ENCODE measurements at places on chromosomes 12 and 14.
A peak's percentile ranks its signal among the peaks of the same experiment; 100 is the strongest.

DNA sequence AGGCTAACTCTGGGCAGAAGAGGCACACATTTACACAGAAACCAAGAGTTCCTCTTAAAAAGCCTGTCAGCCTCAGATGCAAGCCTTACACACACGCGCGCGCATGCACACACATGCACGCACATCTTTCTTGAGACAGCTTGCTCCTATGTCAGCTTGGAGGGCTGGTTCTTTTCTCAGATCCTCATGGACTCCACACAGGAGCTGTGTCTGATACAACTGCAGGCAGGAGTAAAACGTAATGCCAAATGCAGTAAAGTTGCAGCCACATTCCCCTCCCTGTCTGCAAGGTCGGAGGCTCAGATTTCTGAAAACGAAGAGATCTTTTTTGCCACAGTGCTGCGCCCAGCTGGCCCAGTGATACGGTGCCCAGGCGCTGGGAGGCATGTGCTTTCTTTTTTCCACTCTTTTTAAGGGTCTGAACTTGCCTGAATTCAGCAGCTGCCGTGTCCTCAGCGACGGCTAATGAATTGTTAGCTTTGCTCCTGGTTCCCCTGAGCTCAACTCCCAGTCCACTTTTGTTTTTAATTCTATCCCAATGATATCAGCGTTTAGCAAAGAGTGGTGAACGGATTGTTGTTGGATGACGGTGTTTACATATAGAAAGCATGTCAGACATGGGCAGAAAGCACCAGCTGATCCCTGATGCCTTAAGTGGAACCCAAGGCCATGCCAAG, 72.9 kb upstream of the FOXN3 start:
- no peak for DNase-seq

- no peak for DNase-seq
Measured at GRCh38 chr12:71220260-71220659, 62.5 kb upstream of the TSPAN8 start.

DNA sequence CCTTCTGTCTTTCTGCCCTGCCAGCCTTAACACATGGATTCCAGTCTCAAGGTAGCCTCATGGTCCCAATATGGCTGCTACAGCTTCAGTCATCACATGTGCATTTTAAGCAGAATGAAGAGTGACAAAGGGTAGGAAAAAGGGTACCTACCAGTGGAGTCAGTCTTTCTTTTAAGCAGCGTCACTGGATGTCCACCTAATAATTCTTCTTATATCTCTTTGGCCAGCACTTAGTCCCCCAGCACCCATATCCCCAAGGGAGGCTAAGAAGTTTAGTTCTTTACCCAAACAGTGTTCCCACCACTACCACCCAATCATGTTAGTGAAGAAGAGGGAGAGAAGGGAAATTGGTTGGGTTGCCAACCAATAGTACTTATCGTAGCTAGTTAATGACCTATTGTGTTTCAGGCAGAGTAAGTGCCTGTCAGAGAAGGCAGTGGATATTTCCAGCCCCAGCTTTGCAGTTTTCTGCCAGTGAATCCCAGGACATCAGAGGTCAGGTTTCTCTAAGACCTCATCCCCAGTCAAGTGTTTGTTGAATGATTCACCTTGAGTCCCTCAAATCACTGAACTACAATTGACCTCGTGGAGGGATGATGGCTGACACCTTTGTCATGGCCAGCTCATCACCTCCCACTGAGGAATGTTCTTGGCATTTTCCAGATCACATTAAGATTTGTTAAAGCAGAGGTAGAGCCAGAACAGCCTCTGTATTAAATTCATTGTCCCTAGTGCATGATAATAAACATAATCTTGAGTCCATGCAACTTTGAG, 250.9 kb upstream of the CRY1 start:
- DNase-seq, result no peak

GRCh38 chr12:13573698-13574321, 377.3 kb downstream of the EMP1 start:
- DNase-seq, result peak; percentile 72

DNA sequence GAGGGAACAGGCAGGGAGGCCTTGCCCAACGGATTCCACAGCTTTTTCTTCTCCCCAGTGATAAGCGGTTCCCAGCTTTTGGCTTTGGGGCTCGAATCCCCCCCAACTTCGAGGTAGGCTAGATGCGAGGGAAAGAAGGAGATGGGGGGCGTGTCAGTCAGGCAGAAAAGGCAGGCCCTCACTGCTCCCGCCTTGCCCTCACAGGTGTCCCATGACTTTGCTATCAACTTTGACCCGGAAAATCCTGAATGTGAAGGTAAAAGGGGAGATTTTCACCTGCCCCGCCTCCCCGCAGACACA, 4.9 kb downstream of the CPNE6 start:
- no peak for DNase-seq

DNA sequence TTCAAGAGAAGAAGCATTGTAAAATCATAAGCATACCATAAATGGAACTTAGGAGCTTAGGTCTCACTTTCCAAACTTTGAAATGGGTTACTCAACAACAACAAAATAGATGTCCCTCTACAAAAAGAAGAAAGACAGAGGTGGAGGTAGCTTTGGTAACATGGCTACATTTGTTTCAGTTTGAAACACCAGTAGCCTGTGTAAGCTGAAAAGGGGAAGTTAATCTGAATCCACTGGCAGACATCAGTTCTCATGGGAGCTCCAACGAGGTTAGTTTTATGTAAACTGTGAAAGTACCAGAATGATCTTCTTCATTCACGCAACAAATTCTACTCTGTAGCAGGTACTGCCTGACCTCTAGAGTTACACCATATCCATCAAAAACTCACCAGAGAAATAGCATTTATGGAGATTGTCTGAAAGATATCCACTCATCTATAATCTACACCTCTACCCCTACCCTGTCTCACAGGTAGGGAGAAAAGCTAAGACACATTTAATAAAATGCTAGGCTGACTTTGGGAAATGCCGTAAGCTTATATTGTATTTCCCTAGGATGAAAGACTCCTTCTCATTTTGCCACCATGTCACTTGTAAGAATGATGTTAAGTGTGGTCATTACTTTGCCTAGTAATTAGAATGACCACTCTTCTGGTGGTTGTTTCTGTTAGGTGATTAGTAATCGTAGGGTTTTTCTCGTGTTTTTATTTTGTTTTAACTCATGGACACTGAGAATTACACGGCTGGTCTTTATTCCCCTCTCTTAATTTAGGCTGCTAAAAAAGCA, 224.1 kb downstream of the ASCL1 start:
- DNase-seq, result no peak

DNA sequence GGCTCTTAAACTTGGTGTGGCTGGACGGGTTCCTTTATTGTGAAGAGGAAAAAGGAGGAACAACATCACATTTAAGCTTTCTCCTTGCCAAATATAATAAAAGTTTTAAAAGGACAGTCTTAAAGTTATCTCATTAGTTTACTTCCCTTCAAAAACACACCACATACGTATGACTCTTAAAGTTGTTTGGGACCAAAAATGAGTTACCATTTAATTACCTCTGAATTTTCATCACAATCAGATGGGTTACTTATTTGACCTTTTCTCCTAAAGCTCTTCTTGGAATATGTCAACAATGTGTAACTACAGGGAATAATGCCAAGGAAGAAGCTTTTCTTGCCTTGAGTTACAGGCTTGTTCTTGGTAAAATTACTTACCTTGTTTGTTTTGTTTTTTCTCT, 16.4 kb downstream of the RAB21 start:
- DNase-seq, result no peak

GRCh38 chr12:1108276-1108675, 117.3 kb downstream of the ERC1 start:
- DNase-seq, result no peak

GRCh38 chr12:14416658-14417057, 51.2 kb downstream of the ATF7IP start:
- DNase-seq, result peak; percentile 83

GRCh38 chr12:52243259-52243855, 10.3 kb downstream of the KRT7 start:
- no peak for DNase-seq

DNA sequence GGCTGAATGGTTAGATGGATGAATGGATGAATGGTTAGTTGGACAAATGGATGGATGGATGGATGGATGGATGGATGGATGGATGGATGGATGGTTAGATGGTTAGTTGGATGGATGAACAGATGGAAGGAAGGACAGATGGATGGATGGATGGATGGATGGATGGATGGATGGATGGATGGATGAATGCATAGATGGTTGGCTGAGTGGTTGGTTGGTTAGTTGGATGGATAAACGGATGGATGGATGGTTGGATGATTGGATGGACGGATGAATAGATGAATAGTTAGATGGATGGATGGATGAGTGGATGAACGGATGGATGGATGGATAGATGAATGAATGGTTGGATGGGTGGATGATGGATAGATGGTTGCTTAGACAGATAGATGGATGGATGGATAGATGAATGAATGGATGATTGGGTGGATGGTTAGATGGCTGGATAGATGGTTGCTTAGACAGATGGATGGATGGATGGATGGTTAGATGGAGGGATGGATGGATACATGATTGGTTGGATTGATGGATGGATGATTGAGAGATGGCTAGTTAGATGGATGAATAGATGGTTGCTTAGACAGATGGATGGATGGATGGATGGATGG, 48.8 kb upstream of the HSPB8 start:
- DNase-seq, result no peak

GRCh38 chr14:98262566-98262965, 1009.4 kb downstream of the BCL11B start:
- DNase-seq, result no peak

DNA sequence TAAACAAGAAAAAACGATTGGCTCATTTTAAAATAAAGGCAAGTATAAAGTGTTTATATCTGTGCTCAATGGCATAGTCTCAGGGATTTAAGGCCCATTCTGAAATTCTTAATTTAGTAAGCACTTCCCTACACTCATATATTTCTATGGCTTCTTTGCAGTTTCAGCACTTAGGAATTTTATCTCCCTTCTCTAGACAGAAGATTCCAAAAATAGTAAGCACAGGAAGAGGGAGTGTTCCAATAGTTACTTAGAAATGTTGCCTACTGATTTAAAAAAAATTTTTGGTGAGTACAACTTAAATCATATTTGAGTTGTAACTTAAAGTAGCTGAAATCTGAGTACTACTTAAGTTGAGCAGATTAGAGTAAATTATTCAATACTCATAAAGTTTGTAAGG, 19.8 kb downstream of the INSM2 start:
- DNase-seq, result peak; percentile 10

DNA sequence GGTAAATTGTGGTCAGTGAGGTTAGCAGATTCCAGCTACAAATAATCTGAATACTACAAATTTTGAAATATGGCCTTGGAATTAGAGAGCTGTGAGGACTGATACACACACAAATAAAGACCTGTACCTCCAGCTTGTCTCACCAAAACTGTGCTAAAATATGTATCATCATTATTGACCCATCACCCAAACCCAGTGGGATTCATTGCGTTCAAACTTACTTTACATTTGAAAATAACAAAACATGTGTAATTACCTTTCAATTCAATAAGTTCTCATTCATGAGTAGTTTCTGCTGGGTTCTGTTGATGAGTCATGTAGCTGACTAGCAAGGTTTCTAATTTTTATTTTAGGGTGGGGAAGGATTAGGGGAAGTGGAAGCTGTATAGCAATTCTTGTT, 170.9 kb downstream of the MSRB3 start:
- DNase-seq, result no peak

DNA sequence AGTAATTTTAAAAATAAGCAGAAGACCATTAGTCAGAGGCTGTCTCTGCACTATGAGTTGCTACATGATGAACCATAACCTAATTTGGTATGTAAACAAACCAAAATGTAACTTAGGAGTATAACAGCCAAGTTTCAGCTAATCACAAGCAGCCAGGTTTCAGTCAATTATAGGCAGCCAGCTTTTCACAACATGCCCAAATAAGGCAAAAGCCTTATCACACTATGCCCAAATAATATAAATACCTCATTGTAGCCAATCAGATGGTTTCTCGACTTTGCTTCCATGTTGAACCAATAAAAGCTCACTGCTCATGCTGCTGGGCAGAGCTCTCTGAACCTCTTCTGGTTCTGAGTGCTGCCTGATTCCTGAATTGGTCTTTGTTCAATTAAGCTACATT, 38.6 kb downstream of the GARIN6 start:
- DNase-seq, result no peak

All from fibroblast of skin of left quadriceps (primary cell).